ENCODE measurements at places on chromosomes 6 and 20.
A peak's percentile ranks its signal among the peaks of the same experiment; 100 is the strongest.

DNA sequence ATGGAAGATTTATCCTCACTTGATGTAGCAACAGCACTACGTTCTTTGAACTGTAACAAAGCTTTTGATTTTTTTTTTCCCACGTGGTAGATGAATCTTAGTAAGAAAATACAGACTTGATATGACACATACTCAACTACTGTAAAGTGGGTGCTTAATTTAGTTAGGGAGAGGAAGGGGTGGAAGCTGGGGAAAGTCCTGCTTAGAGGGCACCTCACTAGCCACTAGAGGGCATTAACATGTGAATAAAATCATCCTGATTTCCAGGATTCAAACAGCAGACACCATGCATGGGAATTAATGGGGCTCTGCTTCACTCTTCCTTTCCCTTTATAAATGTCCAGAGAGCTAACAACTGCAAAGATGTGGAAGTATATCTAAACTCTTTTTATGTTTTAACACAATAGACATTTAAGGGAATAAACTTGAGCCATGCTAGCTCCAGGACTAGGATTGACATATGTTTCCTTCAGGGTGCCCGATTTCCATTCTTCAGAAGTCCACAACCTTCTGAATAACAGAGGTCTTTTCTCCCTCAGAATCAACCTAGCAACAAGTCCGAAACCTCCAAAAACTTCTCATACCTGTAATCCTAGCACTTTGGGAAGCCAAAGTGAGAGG, 250.1 kb downstream of the ATXN1 start:
- no peak for DNase-seq

DNA sequence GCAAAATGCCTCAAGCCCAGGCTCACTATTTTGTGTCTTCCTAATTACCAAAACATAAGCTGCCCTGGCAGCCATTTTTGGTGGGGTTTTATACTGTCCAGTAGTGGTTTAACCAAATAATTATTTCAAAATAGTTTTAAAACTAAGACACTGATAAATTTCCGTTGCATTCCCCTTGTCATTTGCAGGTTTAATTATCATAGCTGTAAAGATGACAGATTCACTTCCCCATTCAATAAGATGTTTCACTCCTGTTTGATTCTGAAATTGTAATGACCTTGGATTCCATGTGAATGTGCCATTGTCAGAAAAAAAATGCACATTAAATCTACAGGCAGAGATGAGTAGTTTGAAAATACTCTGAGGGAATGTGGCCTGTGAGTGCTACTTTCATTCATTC, 172.0 kb downstream of the COL9A1 start:
- DNase-seq = no peak

DNA sequence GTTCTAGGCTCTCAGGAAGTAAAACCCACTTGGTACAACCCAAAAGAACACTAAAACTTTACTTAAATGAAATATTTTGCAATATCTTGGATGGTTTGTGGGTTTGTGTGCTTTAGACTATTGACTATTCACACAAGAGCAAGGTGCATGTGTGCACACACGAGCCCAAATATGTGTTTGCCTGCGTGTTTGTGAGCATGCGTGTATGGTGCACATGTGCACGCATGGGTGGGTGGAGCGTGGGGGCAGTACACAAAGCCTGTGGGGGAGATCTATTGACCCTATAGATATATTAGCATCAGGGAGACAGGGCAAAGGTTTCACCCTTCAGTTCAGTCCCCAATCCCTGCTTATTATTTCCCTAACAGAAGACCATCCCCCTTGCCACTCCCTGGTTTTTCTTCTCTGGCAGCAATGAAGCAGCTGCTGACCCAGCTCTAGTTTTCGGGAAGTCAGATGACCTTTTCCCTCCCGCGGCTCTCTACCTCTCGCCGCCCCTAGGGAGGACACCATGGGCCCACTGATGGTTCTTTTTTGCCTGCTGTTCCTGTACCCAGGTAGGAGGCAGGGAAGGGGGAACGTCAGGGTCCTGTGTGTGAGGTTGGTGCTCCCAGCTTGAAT, at the start of gene C2:
TSS of gene C2 (plus strand) at position 476 of the 621 bp plus-strand sequence. CDS start at position 512, 36 bp downstream.
- DNase-seq = no peak

GRCh38 chr20:1555952-1556351, 1.6 kb downstream of the SIRPD start:
- no peak for DNase-seq

DNA sequence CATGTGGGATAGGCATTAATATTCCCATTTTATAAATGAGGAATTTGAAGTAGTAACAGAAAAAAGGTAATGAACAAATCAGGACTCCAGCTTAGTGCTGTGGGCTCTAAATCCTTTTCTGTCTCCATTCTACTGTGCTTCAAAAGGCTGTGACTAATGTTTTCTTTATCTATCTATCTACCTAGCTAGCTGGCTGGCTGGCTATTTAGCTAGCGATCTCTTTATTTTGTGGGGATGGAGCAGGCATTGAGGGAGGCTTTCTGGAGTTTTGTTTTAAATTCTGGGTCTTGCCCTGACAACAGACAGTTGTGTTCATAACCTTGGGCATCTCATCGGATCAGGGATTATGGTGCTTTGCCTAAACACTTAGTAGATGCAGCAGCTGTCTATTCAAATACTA, 139.2 kb downstream of the SOX4 start:
- no peak for DNase-seq

DNA sequence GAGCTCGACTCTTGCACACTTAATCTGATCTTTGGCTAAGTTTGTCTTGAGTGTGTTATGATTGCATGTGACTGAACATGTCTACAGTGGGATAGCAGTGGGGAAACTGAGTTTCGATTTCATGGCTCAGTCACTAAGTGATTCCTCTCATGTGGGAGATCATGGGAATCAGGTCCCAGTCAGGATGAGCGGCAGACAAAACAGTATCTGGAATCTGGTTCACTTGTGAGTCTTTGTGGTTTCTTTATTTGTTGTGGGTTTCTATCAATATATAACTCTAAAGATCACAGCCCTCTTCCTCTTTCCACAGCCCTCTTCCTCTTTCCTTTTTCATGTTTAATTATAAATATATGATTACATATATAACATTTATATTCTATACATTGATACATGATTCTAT, 4.0 kb downstream of the RPP21 start:
- DNase-seq = no peak

- no peak for DNase-seq
Observed at GRCh38 chr6:50608421-50608820, 104.9 kb upstream of the TFAP2D start.

DNA sequence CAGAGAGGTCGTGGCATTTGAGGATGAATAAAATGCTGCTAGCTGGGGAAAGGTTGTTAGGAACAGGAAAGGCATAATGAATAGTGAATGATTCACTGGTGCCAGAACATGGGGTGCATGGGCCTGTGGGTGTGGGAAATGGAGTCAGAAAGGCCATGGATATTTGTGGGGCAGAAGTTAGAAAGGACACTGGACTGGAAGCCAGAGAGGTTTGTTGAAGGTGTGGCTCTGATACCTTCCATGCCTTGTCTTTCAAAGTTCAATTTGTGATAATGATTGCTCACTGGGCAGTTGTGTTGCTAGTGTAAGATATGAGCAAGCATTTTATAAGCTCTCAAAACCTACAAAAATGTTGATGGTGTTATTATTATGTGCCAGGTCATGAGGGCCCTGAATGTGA, 32.7 kb downstream of the LRRC1 start:
- DNase-seq = no peak

GRCh38 chr6:6881438-6882225, 226.1 kb upstream of the RREB1 start:
- DNase-seq = no peak

- no peak for DNase-seq
Observed at GRCh38 chr6:90414352-90414751, 117.7 kb upstream of the BACH2 start.

- DNase-seq = no peak
Observed at GRCh38 chr6:2171728-2172127, 73.7 kb downstream of the GMDS start.

DNA sequence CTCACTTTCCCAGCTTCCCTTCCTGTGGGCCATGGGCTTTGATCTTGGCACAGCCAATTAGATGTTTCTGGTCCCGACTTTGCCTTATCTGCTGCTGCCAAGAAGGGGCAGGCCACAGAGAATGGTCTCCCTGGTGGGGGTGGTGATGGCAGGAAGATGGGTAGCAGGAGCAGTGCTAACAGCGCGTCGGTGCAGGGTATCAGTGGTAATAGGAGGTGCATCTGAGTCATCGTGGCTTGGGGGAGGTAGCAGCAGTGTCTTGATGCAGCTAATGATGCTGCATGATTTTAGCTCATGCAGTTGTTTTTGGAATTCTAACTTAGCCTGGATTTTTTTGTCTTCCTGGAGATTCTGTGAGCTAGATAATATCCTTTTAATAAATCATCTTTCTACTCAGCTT, 18.9 kb upstream of the MAS1 start:
- DNase-seq = no peak

GRCh38 chr6:16244869-16245451, 6.6 kb downstream of the GMPR start:
- no peak for DNase-seq

DNA sequence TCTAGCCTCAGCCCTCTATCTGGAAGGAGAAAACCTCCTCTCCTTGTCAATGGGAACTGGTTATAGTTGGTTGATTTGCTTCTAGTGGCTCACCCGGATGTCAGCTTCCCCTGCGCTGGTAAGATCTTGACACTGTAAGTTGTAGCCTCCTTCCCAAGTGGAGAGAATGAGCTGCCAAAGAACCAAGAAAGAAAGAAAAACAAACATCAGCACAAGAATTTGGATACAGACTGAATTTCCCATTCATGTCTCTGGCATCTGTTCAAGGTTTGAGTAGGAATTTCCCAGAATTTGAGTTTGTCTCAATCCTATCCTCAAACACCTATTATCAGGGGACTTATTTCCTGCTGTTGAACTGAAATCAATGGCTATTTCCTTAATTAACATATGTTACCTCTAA, 44.1 kb downstream of the ELOVL2 start:
- DNase-seq = no peak

GRCh38 chr6:97066056-97066455, 141.5 kb downstream of the KLHL32 start:
- DNase-seq = no peak

DNA sequence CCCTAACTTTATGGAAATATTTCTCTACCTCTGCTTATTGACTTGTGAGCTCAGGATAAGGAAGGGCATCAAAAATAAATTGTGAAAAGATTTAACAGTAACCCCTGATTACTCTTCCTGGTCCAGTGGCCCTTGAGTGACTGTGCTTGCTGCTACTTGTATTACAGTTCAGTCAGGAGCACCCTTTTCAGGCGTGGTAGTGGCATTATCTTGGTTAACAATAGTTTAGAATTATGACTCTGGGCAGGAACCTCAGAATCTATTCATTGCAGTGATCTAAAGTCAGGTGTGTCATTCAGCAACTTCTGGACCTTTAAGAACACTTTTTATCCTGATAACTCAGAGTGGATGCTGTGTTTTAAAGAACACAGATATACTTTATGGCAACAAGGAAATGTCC, 43.4 kb downstream of the FAM135A start:
- DNase-seq = no peak

DNA sequence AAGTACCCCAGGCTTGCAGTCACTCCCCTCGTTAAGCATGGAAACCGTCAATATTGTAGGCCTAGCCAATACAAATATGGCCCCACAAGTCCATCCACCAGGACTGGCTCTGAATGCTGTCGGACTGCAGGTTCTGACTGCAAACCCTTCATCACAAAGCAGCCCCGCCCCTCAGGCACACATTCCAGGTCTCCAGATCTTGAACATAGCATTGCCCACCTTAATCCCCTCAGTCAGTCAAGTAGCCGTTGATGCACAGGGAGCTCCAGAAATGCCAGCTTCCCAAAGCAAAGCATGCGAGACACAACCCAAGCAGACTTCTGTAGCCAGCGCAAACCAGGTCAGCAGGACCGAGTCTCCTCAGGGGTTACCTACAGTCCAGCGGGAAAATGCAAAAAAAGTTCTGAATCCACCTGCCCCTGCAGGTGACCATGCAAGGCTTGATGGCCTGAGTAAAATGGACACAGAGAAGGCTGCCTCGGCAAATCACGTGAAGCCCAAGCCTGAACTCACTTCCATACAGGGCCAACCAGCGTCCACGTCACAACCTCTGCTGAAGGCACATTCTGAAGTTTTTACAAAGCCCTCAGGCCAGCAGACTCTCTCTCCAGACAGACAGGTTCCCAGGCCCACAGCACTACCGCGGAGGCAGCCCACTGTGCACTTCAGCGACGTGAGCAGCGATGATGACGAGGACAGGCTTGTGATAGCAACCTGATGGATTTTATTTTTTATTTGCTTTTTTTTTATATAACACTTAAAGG, 126.2 kb upstream of the EDN1 start:
- no peak for DNase-seq

- no peak for DNase-seq
Observed at GRCh38 chr6:73710470-73710869, 14.5 kb downstream of the CD109 start.

DNA sequence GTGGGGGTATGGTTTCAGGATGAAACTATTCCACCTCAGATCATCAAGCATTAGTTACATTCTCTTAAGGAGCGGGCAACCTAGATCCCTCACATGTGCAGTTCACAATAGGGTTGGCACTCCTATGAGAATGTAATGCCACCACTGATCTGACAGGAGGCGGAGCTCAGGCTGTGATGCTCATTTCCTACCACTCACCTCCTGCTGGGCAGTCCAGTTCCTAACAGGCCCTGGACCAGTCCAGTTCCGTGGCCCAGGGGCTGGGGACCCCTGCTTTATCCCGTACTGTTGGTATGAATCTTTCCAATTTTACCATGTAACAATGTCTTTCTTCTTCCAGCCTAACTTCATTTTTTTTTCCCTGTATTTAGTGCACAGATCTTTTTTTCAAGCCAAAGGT, 94.9 kb downstream of the OGFRL1 start:
- DNase-seq = peak; percentile 16

DNA sequence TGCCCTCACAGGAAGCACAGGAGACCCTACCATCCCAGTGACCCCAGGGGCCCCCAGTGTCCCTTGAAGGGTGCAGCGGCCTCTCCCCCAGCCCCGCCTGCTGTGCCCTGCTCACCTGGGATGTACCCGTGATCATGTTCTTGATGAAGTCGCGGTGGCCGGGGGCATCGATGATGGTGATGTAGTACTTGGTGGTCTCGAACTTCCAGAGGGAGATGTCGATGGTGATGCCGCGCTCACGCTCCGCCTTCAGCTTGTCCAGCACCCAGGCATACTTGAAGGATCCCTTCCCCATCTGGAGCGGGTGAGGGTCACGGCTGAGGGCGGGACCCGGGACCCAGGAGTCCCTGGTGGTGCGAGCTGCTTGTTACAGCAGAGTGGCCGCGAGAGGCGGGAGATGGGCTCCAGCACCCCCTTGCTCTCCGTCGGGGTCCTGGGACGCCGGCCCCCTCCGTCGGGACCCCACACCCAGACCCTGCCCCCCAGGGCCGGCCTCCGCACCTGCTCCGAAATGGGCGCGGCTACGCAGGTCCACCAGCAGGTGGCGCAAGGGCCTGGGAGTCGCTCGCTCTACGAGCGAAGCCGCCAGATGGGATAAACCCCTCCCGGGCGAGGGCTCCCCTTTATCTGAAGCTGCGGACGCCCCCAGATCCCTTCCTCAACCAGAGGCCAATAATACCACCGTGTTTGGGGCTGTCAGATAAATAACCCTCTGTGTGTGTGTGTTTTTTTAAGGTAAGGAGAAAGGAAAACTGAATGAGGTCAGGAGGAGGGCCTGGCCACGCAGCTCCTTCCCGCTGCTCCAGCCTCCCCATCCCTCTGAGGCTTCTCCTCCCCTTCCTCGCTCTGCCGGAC, 2.9 kb downstream of the EEF1A2 start:
- DNase-seq = peak; percentile 87

- no peak for DNase-seq
Observed at GRCh38 chr6:108653949-108654348, 93.2 kb downstream of the FOXO3 start.

Data from nephron progenitor cell (in vitro differentiated cells).